NCI-H748 treated with DMSO at 0.1 percent for 48 hours (cell line): ENCODE measurements at places on chromosomes 11 and 22.

GRCh38 chr11:95306123-95306522, 75.1 kb upstream of the SESN3 start:
- no peak for DNase-seq

DNA sequence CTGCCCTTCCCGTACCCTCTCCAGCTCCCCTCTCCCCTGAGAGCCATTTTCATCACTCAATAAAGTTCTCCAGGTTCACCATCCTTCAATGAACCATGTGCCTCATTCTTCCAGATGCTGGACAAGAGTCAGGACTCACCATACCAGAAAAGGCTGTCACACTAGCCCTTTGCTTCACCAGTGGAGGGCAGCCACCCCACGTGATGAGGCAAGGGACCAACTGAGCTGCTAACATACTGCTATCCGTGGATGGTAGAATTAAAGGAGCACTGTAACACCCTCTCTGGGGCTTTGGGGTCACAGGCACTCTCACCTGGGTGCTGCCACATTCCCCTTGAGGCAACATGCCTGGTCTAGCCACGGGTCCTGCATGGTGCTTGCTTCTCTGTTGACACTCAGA, 13.1 kb upstream of the OR5I1 start:
- DNase-seq = peak; percentile 6

DNA sequence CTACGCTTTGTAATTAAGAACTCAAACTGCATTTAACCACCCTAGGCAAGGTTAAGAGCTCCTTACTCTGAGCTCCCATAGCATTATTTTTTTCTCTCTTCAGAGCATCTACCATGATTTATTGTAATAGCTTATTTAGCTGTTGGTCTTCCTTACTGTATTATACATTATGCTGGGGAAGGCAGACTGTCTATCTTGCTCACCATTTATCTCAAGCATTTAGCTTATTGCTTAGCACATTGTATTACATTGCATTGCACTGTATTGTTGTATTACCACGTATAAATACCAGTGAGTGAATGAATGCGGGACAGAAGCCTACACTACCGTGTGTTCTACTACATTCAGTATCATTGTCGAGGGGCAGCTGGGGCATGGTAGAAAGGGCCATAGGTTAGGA, 324.3 kb downstream of the OPCML start:
- no peak for DNase-seq

DNA sequence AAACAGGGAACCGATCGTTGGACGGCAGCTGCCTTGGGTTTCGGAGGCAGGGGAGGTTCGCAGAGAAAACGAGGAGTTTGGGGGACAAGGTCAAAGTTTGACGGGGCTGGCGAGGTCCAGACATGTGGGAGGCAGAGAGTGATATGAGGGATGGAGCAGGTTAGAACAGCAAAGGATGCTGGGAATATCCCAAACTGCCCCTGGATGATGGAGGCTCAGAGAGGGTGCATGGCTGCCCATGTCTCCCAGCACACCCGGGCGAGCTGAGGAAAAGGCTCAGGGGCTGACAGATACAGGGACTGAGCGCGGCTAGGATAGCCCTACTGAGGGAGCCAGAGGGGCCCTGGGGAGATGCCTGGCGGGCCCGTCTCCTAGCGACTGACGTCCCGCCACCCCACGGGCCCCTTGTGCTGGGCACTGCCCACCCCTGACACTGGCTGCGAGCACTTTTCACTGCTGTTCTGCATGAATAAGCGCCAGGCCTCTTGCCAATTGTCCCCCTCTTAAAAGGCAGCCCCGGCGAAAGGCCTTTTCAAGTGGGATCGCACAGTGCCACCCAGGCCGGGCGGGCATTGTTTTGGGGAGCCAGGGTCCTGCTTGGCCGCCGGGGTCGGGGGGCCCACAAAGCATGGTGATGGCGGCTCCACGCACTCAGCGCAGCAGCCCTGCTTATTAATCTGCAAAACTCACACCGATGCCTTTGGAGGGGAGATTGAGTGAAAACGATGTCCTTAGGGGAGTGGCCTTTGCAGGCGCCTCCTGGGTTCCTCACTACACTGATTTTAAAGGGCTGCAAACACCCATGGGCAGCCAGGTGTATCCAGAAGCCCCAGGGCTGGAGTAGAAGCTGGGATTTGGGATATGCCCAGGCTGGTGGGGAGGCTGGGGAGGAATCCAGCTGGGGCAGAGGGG, 90.0 kb upstream of the LINC01488 start:
- no peak for DNase-seq

DNA sequence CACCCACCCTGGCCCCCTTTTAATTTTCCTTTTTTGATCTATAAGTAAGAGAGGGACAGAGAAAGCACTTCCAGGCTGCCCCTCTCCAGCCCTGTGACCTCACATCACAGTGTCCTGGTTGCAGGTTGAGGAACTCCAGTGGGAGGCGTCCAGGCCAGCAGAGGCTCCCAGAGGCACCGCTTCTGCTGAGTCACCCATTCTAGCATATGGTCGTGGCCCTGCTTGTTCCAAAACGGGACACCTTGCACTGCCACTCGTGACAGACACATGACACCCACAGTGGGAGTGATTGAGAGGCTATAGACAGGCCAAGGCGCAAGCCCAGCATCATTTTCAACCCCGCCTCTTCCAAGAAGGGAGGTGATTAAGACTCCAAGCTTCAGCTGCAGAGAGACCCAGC, 16.0 kb upstream of the TMPRSS4 start:
- no peak for DNase-seq
